Cortex of kidney (tissue), 1 donor: ENCODE measurements at places on chromosomes 11 and 22.

DNA sequence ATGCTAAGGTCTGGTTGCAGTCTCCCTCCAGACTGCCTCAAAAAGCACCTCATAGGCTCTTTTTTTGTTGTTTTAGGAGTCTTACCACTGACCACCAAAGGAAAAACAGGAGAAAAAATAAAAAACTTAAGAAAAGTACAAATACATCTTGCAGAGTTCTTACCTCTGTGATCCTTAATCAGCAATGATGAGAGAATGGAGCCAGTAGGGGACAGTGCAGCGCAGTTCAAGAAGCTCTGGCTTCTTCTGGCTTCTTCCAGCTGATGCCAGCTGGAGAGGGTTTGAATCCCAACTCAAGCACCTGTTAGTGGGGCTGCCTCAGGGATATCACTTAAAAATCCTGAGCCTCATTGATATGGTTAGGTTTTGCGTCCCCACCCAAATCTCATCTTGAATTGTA is 223.3 kb upstream of the ISX start:
- no peak for DNase-seq

- no peak for DNase-seq
These were observed 387.8 kb downstream of the CTTN start for GRCh38 chr11:70786021-70786665.

DNA sequence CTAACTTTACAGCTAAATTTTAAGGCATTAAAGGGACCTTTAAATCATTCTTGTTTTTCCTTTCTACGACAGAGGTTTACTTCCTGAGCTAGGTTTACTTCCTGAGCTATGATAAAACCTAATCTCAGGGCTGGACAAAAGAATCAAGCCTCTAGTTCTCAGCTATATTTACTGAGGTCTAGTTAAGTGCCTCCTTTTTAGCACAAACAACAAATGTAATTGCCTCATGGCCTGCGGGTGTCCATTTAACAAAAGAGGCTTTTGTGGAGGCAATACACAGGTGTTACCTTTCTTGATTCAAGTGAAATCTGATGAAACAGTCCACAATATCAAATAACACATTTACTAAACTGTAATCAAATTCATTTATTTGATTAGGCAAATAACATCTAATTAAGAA is 67.3 kb downstream of the IMMP1L start:
- no peak for DNase-seq

DNA sequence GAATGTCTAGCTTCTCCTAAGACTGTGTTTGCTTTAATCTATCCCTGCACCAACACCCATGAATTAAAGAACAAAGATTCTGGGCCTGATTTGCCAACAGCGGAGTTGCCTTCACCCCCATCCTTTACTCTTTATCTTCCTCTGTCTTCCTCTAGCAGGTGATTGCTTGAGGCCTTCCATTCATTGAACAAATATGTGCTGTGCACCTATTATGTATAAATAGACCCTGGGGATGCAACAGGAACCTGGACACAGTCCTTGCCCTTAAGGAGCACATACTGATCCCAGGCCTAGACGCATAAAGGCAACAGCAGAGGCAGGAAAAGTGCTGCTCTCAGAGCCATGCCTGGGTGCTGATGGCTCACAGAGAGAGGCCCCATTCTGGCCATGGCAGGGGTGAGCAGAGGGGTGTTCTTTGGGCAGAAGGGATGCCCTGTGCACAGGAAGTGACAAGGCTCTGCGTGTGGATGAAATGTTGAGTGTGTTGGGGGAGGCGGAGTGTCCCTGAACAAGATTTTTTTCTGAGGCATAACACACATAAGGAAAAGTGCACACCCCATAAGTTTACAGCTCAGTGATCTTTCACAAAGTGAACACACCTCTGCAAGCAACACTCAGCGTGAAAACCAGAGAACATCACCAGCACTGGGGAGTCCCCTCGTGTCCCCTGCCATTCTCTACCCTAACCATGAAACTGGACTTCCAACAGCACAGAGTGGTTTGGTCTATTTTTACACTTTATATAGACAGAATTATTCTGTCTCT is 145.9 kb downstream of the GRIK4 start:
- no peak for DNase-seq

GRCh38 chr11:130071211-130071712 is 1.6 kb downstream of the APLP2 start:
- DNase-seq = no peak

- DNase-seq = no peak
These were observed 34.0 kb downstream of the IRAG1 start for GRCh38 chr11:10659339-10660216.

DNA sequence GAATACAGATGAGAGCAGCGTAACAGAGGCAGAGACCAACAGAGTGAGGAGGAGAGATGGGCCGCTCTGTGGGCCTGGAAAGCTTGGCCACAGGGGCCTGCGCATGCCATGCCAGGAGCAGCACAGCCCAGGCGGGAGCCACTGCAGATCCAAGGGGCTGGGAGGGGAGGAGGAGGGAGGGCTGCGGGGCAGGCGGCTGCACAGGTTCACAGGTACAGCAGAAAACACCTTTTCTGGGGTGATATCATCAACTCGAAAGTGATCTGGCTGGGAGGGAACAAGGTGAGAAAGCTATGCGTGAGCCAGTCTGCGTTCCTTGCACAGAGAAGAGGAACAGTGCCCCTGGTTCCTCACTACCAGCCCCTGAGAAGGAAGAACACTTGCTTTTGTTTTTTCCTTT is 14.8 kb downstream of the VPS37C start:
- no peak for DNase-seq

GRCh38 chr11:35239471-35240075 is 100.6 kb downstream of the CD44 start:
- no peak for DNase-seq

GRCh38 chr11:111376181-111376871 is 2.7 kb downstream of the POU2AF1 start:
- DNase-seq = no peak

DNA sequence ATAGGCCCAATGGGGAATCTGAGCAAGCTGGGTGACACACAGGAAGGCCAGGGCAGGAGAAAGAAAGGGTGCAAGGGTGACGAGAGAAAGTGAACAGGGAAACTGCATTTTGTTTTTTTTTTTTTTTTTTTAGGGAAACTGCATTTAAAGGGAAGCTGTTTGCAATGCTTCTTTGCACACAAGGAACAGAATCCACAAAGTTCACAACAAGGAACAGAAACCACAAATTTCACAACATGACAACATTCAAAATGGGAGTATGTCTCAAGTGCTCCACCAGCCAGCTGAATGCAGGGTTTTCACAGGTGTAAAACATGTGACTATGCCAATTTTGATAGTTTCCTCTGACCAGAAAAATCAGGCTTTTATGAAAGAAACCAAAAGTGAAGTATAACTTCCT is 6.8 kb upstream of the PLAAT3 start:
- DNase-seq = no peak

DNA sequence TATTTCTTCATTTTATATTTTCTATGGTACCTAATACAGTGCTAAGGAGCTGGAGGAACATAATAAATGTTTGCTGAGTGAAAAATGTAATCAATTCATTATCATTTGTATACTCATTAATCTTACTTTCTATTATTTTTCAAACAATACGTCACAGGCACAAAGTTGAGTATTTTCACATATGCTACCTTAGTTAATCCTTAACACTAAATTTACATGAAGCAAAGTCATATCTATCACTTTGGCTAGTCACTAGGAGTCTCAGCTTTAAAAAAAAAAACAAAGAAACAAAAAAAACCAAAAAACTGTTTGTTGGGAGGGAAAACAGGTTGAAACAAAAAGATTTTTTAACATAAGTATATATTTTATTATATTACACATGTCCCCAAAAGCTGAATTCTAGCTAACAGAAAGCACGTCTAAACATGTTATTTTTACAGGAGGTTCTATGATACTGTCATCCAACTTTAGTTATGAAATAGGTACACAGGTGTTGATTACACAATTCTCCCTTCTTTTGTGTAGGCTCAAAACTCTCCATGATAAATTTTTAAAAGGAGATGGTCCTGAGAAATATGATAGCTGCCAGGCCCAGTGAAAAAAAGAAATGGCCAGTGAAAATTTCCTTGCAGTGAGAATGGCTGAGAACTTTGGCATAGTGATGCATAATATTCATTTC is 14.3 kb downstream of the HPS5 start:
- no peak for DNase-seq

- DNase-seq = no peak
These were observed at the start of gene GNAZ for GRCh38 chr22:23070418-23071229. GNAZ (plus strand) TSS chr22:23070519; CDS start chr22:23095696, 25,177 bp downstream.

GRCh38 chr11:45741582-45741981 is 63.4 kb upstream of the SLC35C1 start:
- DNase-seq = no peak

- DNase-seq = no peak
These were observed 25.6 kb upstream of the PARVG start for GRCh38 chr22:44155115-44155514.

- DNase-seq = no peak
These were observed 193.0 kb downstream of the MAML2 start for GRCh38 chr11:96149743-96150555.

DNA sequence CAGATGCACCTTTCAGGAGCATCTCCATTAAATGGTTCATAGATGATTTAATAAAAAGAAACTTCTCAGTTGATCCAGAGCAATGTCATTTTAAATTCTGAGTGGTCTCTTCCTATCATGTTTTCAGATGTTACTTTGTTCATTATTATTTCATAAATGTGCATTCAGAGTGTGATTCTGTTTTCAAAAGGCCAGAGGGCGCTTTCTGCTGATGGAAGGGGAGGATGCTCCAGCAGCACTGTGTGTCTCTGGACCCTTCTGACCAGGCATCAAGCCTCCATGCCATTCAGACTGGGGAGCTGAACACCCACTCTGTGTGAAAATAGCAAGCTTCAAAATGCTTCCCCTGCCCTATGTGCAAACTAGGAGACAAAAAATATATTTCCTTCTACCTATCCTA is 23.9 kb upstream of the CRTAM start:
- DNase-seq = no peak

- DNase-seq = no peak
These were observed 22.4 kb downstream of the SNAP29 start for GRCh38 chr22:20881231-20881630.

DNA sequence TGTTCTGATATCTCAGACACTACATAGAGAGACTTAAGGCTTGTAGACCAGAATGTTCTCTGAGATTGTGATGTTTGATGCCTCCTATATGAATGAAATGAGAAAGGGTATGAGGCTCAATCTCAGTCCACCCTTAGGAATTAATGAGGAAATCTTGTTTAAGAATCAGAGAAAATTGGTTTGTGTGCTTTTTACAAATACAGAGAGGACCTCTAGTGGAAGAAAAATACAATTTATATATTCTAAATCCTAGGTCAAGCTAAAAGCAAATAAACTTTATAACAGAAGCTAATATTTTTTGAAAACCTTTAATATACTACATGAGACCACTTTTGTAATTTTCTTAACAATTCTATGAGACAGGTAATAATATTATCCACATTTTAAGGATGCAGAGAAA is 5.0 kb upstream of the OR52H1 start:
- DNase-seq = no peak

DNA sequence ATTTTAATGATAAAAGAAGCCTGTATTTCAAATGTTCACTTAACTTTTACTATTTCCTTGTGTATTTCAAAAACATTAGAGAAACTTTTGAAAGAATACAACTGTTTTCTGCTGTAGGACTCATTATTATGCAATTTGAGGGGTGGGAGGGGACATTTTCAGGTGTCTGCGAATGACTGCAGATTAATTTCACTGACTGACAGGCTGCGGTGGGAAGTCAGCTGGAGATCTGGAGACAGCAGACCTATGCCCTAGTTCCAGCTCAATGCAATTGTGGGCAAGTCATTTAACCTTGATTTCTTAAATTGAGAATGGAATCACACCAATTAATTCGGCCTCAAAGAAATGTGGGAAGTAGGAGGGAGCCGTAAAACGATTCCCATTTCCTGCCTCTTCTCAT is 128.7 kb downstream of the ARL14EP start:
- no peak for DNase-seq

DNA sequence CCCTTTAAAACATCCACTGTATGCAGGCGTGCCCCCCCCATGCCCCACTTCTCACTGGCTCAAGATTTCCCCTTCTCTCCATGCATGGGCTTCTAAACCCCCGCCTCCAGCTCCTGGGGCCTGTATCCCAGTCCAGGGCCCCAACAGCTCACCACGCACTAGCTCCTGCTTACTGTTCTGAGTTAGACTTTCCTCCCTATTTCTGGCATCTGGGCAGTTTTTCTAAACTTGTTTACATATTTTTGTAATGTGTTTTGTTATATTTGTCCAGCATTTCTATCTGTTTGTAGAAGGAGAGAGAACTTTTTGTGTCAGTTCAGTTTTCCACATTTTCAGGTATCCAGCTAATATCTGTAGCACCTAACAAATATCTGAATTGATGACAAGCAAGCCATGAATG is 178.5 kb downstream of the SPON1 start:
- no peak for DNase-seq

DNA sequence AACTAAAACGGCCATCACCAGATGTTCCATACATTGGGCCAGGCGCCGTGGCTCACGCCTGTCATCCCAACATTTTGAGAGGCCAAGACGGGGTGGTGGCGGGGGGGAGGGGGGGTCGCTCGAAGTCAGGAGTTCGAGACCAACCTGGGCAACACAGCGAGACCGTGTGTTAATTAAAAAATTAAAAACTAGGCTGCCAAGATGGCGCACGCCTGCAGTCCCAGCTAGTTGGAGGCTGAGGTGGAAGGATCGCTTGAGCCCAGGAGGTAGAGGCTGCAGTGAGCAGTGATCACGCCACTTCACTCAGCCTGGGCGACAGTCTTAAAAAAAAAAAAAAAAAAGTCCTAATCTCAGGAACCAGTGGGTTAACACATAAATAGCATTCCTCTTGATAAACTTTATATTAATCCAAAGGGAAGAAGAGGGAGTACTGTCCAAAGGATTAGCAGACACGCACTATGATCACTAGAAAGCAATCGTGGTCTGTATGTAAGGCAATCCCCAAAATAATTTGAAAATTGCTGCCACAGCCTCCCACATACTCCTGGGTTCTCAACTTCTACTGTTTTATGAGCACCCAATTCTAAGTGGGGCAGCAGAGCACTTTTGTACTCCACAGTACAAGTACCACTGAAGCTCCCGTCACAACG is 604 bp downstream of the PUS3 start:
- DNase-seq = no peak

GRCh38 chr11:11569936-11570491 is 51.8 kb downstream of the GALNT18 start:
- no peak for DNase-seq

GRCh38 chr11:117862019-117862725 is 14.3 kb downstream of the FXYD6 start:
- no peak for DNase-seq

- no peak for DNase-seq
These were observed 31.4 kb downstream of the CBL start for GRCh38 chr11:119237515-119237914.

- no peak for DNase-seq
These were observed 122.9 kb upstream of the NAV2 start for GRCh38 chr11:19589567-19590260.
